Activated CD4-positive, alpha-beta T cell treated with anti-CD3 and anti-CD28 coated beads, Interleukin-2, amount 10 ng/mL, durations not matched to agents 24 days and 14 days (primary cell): ENCODE measurements at places on chromosomes 6 and 20. TPM values are rescaled to one million over a fixed set of nuclear protein-coding genes. Genes with fewer than 3 reads are reported as not detected.

Gene HNF4A
- total RNA-seq, result not detected in 2 replicates

Gene TMEM244
- not detected in 2 replicates for total RNA-seq

Gene ACTL10
- 3.7 TPM in 2 replicates for total RNA-seq

Gene WFDC5
- not detected in 2 replicates for total RNA-seq

Gene KIFC1
- 64.9 and 66.5 TPM in 2 replicates for total RNA-seq
